GM23338 (cell line): ENCODE measurements at places on chromosomes 2 and 18. TPM values are rescaled to one million over a fixed set of nuclear protein-coding genes. Genes with fewer than 3 reads are reported as not detected.

- peak overlapping the region; percentile 38 for H3K4me3 ChIP-seq
- H3K27ac ChIP-seq = peak overlapping the region; percentile 99
- H3K36me3 ChIP-seq = no peaks in the 10 kb centered on the region
- peaks cover 44% of the 10 kb centered on the region for H3K27me3 ChIP-seq
- H3K4me1 ChIP-seq = peaks cover 45% of the 10 kb centered on the region
- DNase-seq = no peak
These were observed 15.4 kb downstream of the ALPG start for GRCh38 chr2:232422051-232422450.

The SEPTIN10 gene
- polyA plus RNA-seq = 47.7 and 52.3 TPM in 2 replicates

DNA sequence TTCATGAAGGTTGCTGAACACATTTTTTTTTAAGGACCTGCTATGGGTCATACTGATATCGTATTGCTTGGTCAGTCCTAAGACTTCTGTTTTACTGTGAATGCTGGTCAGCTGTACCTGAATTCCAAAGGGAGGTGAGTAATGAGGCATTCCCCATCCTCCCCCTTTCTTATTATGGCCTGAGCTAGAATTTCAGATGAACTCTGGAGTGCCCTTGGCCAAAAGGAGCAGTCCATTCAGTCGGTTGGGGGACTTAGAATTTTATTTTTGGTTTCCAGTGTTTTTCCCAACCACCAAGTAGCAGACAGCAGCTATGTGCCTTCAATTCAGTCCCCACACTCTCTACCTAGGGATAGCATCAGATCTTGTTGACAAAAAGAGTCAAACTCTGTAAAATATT is 26.9 kb upstream of the PDCL3 start:
- no peaks in the 10 kb centered on the region for H3K27me3 ChIP-seq
- DNase-seq = no peak
- H3K4me1 ChIP-seq = no peaks in the 10 kb centered on the region
- no peaks in the 10 kb centered on the region for H3K36me3 ChIP-seq

- no peak within 1 kb of the TSS for H3K27ac ChIP-seq
- DNase-seq = peak; percentile 80
- H3K27me3 ChIP-seq = peaks cover 61% of the 10 kb centered on the region
- H3K4me3 ChIP-seq = peak within 1 kb of the TSS; percentile 91
These were observed at the start of gene OSBPL6 for GRCh38 chr2:178193823-178194599. Gene OSBPL6 (plus strand): TSS chr2:178194512. CDS start chr2:178306185, 111,673 bp downstream.

The ITPRIPL1 gene
- 4.5 and 5.3 TPM in 2 replicates for polyA plus RNA-seq

- no peak for DNase-seq
- H3K4me3 ChIP-seq = no peak overlapping the region
- H3K27me3 ChIP-seq = no peaks in the 10 kb centered on the region
- no peak overlapping the region for H3K27ac ChIP-seq
- no peaks in the 10 kb centered on the region for H3K36me3 ChIP-seq
These were observed 20.8 kb downstream of the NCOA1 start for GRCh38 chr2:24511894-24512293.

GRCh38 chr2:229221641-229222040 is 49.4 kb downstream of the PID1 start:
- no peak overlapping the region for H3K4me3 ChIP-seq
- no peaks in the 10 kb centered on the region for H3K27me3 ChIP-seq
- no peak overlapping the region for H3K27ac ChIP-seq
- no peaks in the 10 kb centered on the region for H3K4me1 ChIP-seq
- no peaks in the 10 kb centered on the region for H3K36me3 ChIP-seq

DNA sequence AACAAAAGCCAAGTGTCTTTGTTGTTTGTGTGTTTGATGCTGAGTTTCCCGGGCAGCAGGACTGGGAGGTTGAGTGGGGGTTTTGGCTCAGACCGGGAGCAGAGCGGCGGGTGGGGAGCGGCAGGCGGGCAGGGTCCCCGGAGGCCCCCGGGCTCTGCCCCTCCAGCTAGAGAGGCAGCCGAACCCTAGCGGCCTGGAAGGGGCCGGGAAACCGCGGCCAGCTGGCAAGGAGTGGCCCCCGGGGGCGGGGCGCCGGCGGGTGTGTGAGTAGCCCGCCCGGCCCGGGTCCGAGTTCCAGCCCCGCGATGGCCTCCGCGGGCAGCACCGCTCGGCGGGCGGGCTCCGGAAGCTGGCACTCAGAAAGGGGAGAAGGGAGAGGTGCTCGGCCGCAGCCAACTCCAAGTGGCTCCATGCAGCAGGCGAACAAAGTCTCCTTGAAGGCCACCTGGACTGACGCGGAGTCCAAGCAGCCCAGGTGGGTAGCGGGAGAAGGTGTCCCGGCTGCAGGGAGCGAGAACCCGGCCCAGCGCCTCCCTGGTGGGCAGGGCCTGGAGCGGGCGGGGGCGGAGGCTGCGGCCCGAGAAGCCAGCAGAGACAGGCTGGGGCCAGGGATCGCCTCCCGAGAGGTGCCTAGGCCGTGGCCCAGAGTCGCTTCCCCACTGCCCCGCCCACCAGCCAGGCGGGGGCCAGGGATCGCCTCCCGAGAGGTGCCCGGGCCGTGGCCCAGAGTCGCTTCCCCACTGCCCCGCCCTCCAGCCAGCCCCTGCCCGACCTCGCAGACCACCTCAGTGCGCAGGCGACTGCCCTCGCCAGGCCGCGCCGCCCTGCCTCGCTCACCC is at the start of gene ANKRD53:
Gene ANKRD53, plus strand, starts transcription at position 290 of the 839 bp plus-strand sequence. Its CDS starts 16 bp downstream, at position 306.
- H3K4me1 ChIP-seq = peaks cover 9% of the 10 kb centered on the region; the same call in 1 of the 2 replicates
- no peaks in the 10 kb centered on the region for H3K36me3 ChIP-seq
- peak within 1 kb of the TSS; percentile 74 for H3K4me3 ChIP-seq
- peak; percentile 79 for DNase-seq

DNA sequence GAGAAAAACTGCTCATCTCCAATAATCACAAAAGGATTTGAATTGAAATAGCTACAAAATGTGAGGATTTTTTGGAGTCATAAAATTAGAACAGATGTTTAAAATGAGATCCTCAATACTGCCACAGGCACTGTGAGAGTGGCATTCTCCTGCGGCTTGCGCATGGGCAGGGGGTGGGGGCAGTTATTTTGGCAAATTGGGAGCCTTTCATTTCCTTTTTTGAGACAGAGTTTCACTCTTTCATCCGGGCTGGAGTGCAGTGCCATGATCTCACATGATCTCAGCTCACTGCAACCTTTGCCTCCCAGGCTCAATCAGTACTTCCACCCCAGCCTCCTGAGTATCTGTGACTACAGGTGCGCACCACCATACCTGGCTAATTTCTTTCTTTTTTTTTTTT is 42.4 kb downstream of the POMC start:
- no peak overlapping the region for H3K4me3 ChIP-seq
- DNase-seq = no peak
- peaks cover 7% of the 10 kb centered on the region for H3K27me3 ChIP-seq
- no peaks in the 10 kb centered on the region for H3K4me1 ChIP-seq

- H3K27me3 ChIP-seq = no peaks in the 10 kb centered on the region
- DNase-seq = no peak
- no peaks in the 10 kb centered on the region for H3K36me3 ChIP-seq
- no peaks in the 10 kb centered on the region for H3K4me1 ChIP-seq
- H3K4me3 ChIP-seq = no peak overlapping the region
These were observed 31.6 kb downstream of the RNF144A start for GRCh38 chr2:6948677-6949351.

DNA sequence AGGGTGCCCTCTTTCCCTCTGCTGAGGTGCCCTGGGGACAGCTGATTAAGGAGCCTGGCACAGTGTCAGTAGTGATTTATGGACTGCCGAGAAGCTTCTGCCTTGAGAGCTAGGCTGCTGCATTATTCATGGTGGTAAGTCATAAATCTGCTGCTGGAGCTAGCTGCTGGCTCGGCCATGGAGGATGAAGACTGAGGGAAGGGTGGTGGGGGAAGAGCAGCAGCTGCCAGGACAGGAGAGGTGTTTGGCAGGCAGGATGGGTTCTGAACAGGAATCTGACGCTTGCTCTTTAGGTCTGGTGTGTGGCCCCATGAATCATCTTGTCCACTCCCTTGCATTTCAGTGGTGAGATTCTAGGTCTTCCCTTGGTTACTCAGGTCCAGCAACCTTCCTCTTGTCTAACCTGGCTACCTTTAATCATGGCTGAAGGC is 296.3 kb downstream of the DYSF start:
- H3K27ac ChIP-seq = no peak overlapping the region
- no peak overlapping the region for H3K4me3 ChIP-seq
- no peaks in the 10 kb centered on the region for H3K27me3 ChIP-seq
- H3K36me3 ChIP-seq = no peaks in the 10 kb centered on the region
- DNase-seq = no peak
- no peaks in the 10 kb centered on the region; the same call in 1 of the 2 replicates for H3K4me1 ChIP-seq

DNA sequence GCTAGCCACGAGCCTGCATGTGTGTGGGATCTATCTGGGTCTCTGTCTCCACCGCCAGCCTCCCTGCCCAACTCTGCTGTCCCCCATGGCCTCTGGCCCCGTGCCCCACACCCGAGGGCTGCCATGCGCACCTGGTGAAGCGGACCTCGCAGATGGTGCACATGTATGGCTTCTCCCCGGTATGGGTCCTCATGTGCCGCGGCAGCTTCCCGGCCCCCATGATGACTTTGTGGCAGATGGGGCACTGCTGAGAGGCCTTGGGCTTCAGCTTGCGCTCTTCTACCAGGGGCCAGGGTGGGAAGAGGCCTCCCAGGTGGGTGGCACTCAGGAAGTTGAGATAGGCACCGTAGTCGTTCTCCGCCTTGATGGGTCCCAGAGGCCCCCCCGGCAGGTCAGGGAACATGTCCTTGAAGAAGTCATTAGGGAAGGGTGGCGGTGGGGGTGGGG is 109.3 kb upstream of the SMAD2 start:
- H3K27ac ChIP-seq = no peak overlapping the region
- no peak for DNase-seq
- no peak overlapping the region for H3K4me3 ChIP-seq
- no peaks in the 10 kb centered on the region for H3K27me3 ChIP-seq
- H3K36me3 ChIP-seq = no peaks in the 10 kb centered on the region

The MGAT4A gene
- polyA plus RNA-seq = 2.9 and 4.4 TPM in 2 replicates

DNA sequence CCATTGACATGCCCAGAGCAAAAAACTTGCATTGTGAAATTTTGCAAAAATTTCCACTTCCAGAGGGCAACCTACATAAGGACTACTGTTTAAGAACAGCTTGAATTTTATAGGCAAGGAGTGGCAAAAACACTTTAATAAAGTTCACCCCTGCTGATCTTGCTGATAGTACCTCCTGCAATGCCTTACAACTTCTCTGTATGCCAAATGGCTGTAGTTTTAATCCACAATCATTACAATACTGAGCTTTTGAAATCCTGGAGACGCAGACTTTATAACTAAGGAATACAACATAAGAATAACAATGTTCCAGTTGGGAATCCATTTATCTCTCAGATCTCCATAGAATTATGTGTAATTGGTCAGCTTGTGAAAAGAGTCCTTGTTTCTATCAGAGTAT is 247.5 kb downstream of the KCNJ3 start:
- peaks cover 5% of the 10 kb centered on the region for H3K4me1 ChIP-seq
- no peak overlapping the region for H3K27ac ChIP-seq
- no peaks in the 10 kb centered on the region for H3K36me3 ChIP-seq
- H3K4me3 ChIP-seq = no peak overlapping the region
- DNase-seq = no peak

The TMEFF2 gene
- polyA plus RNA-seq = 1.7 and 2.1 TPM in 2 replicates

The WNT6 gene
- polyA plus RNA-seq = not detected in 2 replicates

The GDF7 gene
- polyA plus RNA-seq = 0.16 and 0.19 TPM in 2 replicates

DNA sequence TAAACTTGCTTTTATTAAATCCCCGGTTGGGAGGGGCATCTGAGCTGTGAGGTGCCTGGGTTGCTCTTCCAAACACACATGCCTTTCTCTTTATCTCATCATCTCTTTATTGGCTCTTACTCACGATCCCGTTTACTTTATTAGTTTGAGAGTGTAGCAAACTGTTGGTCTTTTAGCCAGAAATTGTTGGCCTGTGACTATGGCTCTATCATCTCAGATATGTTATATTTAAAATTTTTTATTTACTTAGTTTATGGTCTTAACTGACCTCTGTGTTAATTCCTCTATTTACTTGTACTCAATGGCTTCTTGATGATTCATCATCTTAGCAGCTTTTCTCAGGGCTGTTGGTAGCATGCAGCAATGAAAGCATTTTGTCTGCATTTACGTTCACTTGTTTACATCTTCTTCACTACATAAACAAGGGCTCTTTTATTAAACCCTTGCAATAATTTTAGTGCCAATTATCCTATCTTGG is 408.4 kb downstream of the HRH4 start:
- no peak overlapping the region for H3K4me3 ChIP-seq
- no peak overlapping the region for H3K27ac ChIP-seq
- H3K27me3 ChIP-seq = no peaks in the 10 kb centered on the region
- H3K4me1 ChIP-seq = 0 out of 2 replicates have a peak, but pooled peaks cover 7% of the 10 kb centered on the region

DNA sequence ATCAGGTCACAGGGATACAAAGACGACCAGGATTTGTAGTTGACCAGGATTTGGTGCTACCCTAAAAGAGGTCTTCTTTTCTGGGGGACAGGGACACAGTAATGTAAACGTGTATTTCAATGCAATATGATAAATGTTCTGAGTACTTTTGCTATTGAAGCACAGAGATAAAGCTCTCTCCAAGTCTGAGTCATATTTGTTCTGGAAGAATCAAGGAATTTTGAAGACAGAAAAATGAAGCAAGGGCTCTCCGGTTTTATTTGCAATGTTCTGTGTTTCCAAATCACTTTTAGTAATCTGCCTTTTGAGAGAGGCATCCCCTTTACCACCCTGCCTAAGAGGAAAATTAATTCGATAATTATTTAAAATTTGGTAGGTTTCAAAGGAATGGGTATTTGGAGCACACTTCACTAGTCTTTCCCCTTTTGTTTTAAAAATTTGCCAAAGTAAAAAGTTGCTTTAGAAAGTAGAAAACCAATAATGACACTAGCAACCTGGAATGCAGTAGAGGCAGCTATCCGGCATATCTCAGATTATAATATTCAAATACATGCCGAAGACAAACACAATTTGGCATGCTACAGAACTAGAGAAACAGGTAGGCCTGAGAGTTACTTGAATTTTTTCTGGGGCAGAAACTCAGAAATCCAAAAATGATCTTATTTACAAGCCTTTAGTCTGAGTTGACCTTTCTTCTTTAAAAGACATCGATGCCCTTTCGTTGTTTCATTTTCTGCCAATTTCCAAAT is 82.7 kb downstream of the MREG start:
- DNase-seq = no peak
- peaks cover 20% of the 10 kb centered on the region for H3K36me3 ChIP-seq
- H3K27me3 ChIP-seq = no peaks in the 10 kb centered on the region
- H3K27ac ChIP-seq = no peak overlapping the region
- no peak overlapping the region for H3K4me3 ChIP-seq

DNA sequence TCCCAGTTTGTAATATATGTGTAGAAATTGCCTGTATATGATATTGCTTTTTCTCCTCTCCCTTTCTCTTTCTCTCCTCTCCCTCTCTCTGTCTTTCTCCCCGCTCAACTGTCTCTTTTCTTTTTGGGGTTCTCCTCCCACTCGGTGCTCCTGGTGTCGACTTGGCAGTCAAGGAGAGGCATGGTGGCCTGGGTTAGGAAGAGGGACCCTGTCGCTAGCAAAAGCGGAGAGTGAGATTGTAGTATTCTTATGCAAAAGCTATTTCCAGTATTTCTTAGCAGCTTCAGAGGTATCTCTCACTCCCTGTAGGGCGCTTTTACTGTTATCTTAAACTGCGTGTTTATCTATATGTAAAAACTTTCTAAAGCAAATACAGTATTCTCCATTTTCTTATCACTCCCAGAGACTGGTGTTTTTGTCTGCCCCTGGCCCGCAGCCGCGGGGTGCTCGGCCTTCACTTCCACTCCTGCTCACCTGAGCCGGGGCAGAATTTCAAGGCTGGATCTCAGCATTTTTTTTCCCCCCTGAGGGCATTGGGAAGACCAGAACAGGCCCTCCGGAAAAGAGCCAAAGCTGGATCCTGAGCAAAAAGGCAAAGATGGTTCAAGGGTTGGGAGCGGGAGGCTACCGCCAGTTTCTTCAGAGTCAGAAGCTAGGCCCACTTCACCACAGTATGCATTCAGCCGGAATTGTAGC is 4.3 kb downstream of the SIX3 start:
- H3K36me3 ChIP-seq = no peaks in the 10 kb centered on the region
- peak overlapping the region; percentile 41 for H3K4me3 ChIP-seq
- DNase-seq = peak; percentile 70
- peaks cover 70% of the 10 kb centered on the region for H3K4me1 ChIP-seq

The FAP gene
- polyA plus RNA-seq = 0.42 TPM in 1 of 2 replicates, not detected in the other
